Nucleus accumbens (tissue), 56 donors: ENCODE measurements at places on chromosomes 5 and 9.

DNA sequence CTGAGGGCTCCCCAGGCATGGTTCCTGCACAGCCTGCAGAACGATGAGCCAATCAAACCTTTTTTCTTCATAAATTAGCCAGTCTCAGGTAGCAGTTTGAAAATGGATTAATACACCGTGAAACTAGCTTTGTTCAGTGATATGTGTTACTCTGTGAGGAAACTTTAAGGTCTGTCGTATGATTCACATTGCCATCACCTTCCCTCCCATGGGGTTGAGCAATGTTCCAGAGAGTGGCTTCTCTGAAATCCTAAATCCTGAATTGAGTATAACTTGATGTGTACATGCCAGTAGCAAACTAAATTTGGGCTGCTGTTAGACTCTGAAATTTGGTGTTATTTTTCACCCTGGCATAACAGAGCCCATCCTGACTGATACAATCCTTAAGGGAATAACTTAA, 866.4 kb upstream of the C9orf72 start:
- no peak for DNase-seq

DNA sequence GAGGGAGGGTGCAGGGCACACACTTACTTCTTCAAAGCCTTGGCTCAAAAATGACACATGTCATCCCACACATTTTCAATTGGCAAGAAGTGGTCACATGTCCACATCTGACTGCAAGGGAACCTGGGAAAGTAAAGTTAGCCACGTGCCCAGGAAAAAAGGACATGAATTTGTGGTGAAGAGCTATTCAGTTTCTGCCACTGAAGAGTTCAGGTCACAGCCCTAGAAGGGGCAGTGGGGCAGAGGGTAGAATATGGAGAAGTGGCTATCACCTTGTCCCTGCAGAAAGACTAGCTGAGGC, 1.9 kb upstream of the RGS14 start:
- DNase-seq: no peak

DNA sequence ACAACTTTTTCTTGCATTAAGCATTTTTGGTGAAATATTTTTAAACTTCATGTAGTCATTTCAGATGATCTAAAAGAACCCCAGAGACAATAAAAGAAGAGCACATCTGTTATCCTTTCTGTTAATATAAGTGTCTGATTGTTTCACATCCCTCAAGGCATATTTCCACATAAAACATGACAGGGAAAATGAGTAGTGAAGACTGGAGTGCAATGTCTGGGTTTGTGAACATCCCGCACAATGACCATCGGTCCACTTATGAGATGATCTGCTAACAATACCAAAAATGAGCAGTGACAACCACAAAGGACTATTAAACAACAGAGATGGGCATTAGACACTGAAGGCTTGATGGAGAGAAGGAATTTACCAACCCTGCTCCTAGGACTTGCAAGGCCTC, 209.1 kb downstream of the NR2F1-AS1 start:
- DNase-seq: no peak

- no peak for DNase-seq
Observed at GRCh38 chr5:150296496-150296895, 6.2 kb downstream of the ARSI start.

DNA sequence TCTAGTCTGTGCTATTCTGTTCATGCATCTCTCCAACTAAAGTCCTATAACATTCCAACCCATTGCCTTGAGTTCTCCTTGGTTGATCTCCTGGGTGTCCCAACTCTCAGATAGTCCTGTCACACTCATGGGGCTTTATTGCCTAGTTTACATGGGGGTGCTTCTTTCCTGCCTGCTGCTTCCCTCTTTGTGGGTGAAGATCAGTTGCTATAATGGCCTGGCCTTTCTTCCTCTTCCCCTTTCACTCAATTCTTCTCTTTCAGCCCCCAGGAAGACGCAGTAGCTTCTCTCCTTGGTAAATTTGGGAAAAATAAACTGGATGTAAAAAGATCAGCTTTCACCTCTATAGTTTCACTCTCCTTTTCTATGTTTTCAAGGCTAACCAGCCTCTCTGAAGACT, 66.5 kb downstream of the PTCD2 start:
- DNase-seq: no peak

GRCh38 chr9:75505654-75506053, 384.8 kb upstream of the PCSK5 start:
- DNase-seq: no peak

DNA sequence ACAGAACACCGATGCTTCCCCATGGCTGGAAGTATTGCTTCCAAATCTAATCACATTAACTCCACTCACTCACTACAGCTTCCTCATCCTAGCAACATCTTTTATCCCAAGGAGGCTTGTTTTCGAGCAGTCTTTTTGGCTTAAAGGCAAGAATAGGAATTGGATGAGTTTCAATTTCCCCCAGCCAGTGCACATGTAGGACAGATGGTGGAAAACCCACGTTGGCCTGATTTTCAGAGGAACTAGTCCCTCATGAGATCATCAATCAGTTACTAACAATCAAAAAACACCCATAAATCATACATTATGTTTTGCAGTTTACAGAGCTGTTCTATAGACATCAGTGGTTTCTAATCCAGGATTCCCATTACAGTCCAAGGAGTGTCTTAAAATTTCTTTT, 48.5 kb upstream of the AGXT2 start:
- no peak for DNase-seq

GRCh38 chr9:137140151-137141012, 1.4 kb downstream of the GRIN1 start:
- DNase-seq: peak; percentile 50

DNA sequence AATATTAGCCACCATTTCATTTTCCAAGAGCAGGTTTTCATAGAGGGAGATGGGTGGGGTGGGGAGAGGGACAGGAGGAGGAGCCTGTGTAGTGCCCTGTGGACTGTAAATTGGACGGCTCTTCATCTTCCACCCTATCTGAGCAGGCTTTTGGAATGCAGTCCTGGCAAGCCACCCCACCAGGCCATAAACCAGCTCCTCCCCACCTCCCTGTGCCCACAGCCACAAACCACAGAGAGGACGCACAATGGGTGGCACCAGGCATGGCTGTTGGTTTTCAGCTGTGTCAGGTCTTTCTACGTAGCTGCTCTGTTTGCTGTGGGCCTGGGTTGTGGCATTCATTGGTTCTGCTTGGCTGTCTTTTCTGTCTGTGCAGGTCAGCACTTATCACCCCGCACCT, 58.0 kb downstream of the PLAC8L1 start:
- DNase-seq: no peak

- DNase-seq: no peak
Observed at GRCh38 chr5:11234501-11234911, 473.5 kb upstream of the DAP start.

GRCh38 chr9:75170898-75171360, 82.6 kb downstream of the OSTF1 start:
- DNase-seq: no peak

GRCh38 chr5:20113031-20113715, 125.2 kb upstream of the CDH18 start:
- no peak for DNase-seq

GRCh38 chr9:132041798-132042197, 37.9 kb downstream of the MED27 start:
- DNase-seq: no peak

GRCh38 chr9:124626276-124626675, 119.1 kb upstream of the NR5A1 start:
- no peak for DNase-seq

DNA sequence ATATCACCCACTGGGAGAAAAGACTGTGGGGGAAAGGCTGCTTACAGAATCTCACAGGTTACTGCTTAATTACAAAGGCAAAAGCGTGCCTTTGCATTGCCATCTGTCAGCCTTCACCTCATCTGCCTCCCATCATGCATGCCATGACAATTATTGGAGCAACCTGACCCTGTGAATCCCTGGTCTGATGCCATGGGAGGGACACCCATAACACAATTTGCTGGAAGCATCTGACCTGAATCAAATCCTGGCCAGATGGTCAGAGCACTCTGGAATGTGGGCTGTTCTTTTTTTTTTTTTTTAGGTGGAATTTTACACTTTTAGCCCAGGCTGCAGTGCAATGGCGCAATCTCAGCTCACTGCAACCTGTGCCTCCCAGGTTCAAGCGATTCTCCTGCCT, 11.6 kb upstream of the RETREG1 start:
- no peak for DNase-seq

GRCh38 chr9:4301971-4302427, 2.1 kb upstream of the GLIS3 start:
- no peak for DNase-seq

- no peak for DNase-seq
Observed at GRCh38 chr5:71384706-71385105, 70.7 kb upstream of the BDP1 start.

DNA sequence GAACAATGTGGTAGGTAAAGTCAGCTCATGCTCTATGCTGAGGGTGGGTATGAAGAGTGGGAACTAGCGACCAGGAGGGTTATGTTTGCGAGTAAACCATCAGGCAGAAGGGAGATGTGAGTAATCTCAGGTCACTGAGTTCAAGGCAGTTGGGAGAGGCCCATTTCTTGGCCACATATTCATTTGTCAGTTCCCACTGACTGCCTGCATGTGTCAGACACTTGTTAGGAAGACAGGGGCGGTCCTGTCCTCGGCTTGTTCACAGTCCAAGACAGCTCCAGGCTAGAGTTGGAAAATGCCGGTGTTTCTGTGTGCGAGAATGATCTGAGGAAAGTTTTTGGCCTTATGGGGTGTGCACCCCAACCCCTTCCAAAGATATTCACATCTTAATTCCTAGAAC, 48.6 kb upstream of the GDNF start:
- DNase-seq: no peak

- DNase-seq: no peak
Observed at GRCh38 chr5:119304439-119305211, 51.2 kb upstream of the TNFAIP8 start.

- no peak for DNase-seq
Observed at GRCh38 chr9:17272536-17272935, 137.7 kb downstream of the CNTLN start.

DNA sequence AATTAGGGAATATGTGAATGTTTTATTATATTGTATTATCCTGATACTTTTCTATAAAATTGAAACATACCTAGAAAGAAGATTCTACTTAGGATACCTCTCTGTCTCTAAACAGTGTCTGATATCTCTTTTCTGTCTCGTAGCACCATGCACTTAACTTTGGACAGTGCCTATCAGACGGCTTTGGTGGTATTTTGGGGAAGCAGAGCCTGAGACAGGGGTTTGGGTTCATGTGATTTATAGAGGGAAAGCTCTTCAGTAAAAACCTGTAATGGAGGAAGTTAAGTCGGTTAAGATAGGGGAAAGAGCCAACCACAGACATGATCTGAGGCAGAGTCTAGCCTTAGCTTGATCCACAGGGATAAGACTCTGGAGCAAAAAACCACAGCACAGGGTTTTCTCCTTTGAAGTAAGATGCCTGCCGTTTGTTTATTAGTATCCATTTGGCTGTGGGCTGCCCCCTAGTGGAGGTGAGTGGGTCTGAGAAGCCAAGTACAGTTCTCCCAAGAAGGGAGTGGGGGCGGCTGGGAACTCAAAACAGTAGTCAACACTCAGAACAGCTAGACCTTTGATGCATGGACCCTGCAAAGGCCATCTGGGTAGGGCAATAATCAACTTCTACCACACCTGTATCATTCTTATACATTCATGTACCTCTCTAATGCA, 141.2 kb upstream of the ASTN2 start:
- peak; percentile 14 for DNase-seq

DNA sequence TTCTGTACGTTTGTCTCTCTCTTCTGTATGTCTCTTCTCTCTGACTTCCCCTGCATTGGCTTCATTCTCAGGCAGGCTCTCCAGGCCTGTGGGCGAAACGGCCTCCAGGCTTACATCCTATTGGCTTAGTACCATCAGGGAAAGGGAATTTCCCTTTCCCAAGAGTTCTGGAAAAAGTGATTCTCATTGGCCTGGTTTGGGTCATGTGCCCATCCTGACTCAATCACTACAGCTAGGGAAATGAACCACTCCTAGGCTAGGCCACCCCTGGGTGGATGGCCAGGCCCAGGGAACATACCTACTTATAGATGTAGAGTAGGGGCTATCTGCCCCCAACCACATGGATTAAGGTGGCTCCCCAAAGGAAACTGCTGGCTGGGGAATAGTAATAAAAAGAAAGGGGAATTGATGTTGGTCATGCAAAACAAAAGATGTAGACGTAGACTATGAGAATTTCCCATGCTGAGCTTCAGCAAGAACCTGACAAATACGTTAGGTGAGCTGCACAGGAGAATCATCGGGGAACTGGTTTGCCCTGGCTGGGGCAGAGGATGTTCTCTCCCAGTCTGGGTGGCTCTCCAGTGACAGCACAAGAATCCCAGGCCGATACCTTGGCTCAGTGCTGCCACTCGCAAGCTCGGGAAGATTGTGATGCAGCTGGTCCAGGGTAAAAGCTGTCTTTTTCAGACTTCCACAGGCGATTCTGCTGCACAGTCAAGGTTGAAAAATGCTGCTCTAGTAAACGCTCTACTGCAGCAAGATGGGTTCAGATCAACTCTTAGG, 3.7 kb upstream of the EGR1 start:
- no peak for DNase-seq

- no peak for DNase-seq
Observed at GRCh38 chr5:56179442-56179841, 53.7 kb downstream of the ANKRD55 start.

- DNase-seq: no peak
Observed at GRCh38 chr5:73374520-73375190, 73.9 kb downstream of the FOXD1 start.

DNA sequence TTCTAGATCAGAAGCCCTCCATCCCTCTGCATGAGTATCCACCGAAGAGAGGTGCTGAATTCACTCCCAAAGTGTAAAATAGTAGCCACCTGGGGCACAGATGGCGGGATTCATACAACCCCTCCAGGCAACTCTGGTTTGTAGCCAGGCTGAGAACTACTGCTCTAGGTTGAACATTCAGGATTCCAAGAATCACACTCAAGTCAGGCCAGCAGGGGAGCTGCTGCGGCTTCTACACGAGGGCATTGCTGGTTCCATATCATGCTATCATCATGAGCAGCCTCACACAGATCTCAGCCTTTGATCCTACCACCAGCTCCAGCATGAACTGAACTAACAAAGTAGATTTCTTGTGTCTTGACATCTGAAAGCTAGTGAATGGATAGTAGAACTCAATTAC, 367.9 kb downstream of the DIRAS2 start:
- DNase-seq: no peak

DNA sequence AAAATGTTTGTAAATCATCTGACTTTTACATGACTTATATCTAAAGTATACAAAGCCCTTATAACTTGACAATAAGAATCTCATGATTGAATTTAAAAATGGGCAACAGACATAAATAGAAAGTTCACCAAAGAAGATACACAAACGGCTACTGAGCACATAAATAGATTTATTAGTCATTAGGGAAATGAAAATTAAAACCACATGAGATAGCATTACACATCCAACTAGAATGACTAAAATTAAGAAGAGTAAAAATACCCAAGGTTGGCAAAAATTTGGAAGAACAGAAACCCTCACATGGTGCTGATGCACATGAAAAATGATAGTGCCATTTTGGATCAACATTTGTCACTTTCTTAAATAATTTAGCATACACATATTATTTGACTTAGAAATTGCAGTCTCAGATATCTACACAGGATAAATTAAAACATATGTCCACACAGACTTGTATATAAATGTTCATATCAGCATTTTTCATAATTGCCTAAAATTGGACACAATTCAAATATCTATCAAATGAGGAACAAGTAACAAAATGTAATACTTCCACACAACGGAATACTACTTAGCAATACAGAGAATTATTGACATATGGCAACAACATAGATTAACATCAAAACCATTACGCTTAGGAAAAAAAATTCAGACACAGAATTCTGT, 359.1 kb upstream of the DAB2 start:
- DNase-seq: no peak

- DNase-seq: no peak
Observed at GRCh38 chr9:116749176-116749575, 62.1 kb downstream of the TRIM32 start.
